ENCODE measurements at places on chromosomes 13 and 19. TPM values are rescaled to one million over a fixed set of nuclear protein-coding genes. Genes with fewer than 3 reads are reported as not detected.

The RASL11A gene
- 2.9 TPM for total RNA-seq

The HSH2D gene
- 0.08 TPM for total RNA-seq

The CRB3 gene
- total RNA-seq = 4.1 TPM

The LRRC25 gene
- 0.05 TPM for total RNA-seq

The FCER2 gene
- not detected for total RNA-seq

The PEG3 gene
- total RNA-seq = not detected

The MEF2B gene
- 0.53 TPM for total RNA-seq

The CLEC17A gene
- total RNA-seq = not detected

The UPK1A gene
- 0.97 TPM for total RNA-seq

The TMEM86B gene
- total RNA-seq = 2.7 TPM

The ZNF568 gene
- 1.2 TPM for total RNA-seq

The ATP4B gene
- not detected for total RNA-seq

The UGGT2 gene
- total RNA-seq = 9.6 TPM

The TNFSF13B gene
- not detected for total RNA-seq

The METTL21C gene
- total RNA-seq = not detected

All from A549 treated with CpdA at 1 μM for 4 hours (cell line).